ENCODE measurements at places on chromosomes 12 and 14.

- peak; percentile 87 for DNase-seq
Observed at GRCh38 chr12:107903341-107904061, 129.0 kb downstream of the ASCL4 start.

- no peak for DNase-seq
Observed at GRCh38 chr14:101734246-101734847, 27.2 kb upstream of the PPP2R5C start.

GRCh38 chr14:100982762-100983161, 79.2 kb upstream of the RTL1 start:
- DNase-seq, result no peak

- DNase-seq, result no peak
Observed at GRCh38 chr12:111150921-111151840, 217.7 kb downstream of the PHETA1 start.

GRCh38 chr12:75184516-75184915, 25.1 kb downstream of the KCNC2 start:
- DNase-seq, result peak; percentile 76

DNA sequence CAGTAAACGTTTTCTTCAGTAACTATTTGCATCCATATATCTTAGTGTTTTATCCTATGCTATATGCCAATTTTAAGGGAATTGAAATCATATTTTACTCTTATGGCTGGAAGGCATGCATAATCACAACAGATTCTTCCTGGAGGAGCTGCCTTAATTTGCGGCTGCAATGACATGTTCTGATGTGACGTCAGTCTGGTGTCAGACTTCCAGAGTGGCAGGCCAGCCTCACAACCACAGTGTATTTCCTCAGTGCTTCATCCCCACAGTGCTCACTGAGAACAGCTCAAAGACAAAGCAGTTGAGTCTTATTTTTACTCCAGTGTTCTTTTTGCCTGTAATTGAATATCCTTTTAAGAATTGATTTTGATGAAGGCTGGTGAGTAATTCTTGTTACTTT, 107.1 kb downstream of the PLEKHA5 start:
- no peak for DNase-seq

DNA sequence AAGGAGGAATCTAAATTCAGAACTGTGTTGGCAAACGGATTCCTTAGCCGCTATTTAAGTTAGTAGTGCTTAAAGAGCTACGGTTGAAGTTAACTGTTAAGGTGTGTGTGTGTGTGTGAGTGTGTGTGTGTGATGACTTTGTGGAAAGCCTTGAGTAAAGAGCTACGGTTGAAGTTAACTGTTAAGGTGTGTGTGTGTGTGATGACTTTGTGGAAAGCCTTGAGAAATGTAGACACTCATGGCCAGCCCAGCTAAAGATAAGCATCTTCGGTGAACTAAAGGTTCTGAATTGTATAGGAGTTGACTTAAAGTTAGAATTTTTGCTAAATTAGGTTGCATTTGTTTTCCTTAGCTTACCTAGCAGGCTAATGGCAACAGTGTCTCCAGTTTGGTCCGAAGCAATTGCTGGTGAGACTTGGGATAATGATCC, 1.4 kb downstream of the KTN1 start:
- DNase-seq, result no peak

GRCh38 chr14:92670160-92670559, 78.3 kb downstream of the LGMN start:
- DNase-seq, result no peak

All from NCI-H1105 (cell line).